ENCODE measurements at places on chromosomes 16 and 17.

- no peak for DNase-seq
Observed at GRCh38 chr17:72927146-72927545, 165.3 kb downstream of the SLC39A11 start.

GRCh38 chr16:87684106-87684677, 81.6 kb downstream of the KLHDC4 start:
- DNase-seq: no peak

GRCh38 chr17:44565866-44566443, 8.7 kb downstream of the FZD2 start:
- no peak for DNase-seq

GRCh38 chr16:25895380-25895779, 203.6 kb downstream of the HS3ST4 start:
- no peak for DNase-seq

- no peak for DNase-seq
Observed at GRCh38 chr16:9177861-9178260, 86.4 kb downstream of the HAPSTR1 start.

DNA sequence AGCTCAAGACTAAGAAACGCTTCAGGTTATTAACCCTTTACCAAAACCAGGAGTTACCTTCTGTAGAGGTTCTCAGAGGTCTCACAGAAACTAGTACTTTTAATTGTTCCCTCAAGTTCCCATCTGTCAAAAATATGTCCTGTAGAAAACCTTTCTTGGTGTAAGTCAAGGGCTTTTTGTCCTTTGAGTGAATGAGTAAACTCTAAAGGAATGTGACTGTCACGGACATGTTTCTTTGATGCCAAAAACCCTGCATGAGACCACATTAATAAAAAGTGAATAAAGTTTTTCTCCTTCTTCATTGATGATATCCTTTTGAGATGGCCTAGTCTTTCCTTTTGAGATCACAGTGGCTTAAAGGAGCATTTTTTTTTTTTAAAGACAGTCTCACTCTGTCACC, 102.9 kb downstream of the NLK start:
- DNase-seq: no peak

GRCh38 chr16:85113913-85114312, 1.6 kb upstream of the CIBAR2 start:
- no peak for DNase-seq

- no peak for DNase-seq
Observed at GRCh38 chr17:63827801-63828221, 348 bp upstream of the FTSJ3 start.

DNA sequence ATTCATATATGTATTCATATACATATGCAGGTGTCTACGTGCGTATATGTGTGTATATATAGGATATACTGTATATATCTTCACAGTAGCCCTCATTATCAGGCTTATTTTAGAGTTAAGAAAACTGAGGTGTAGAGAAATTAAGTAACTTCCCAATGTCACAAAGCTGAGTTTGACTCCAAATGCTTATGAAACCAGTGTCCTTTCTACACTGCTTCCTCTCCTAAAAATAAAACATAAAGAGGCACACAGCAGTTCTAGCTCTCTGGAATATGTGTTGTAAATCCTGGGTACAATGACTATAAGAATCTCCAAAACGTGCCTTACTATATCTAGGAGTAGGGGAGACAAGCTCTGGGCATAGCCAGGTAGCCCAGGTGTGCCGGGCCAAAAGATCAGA, 40.0 kb upstream of the CCL1 start:
- DNase-seq: no peak

DNA sequence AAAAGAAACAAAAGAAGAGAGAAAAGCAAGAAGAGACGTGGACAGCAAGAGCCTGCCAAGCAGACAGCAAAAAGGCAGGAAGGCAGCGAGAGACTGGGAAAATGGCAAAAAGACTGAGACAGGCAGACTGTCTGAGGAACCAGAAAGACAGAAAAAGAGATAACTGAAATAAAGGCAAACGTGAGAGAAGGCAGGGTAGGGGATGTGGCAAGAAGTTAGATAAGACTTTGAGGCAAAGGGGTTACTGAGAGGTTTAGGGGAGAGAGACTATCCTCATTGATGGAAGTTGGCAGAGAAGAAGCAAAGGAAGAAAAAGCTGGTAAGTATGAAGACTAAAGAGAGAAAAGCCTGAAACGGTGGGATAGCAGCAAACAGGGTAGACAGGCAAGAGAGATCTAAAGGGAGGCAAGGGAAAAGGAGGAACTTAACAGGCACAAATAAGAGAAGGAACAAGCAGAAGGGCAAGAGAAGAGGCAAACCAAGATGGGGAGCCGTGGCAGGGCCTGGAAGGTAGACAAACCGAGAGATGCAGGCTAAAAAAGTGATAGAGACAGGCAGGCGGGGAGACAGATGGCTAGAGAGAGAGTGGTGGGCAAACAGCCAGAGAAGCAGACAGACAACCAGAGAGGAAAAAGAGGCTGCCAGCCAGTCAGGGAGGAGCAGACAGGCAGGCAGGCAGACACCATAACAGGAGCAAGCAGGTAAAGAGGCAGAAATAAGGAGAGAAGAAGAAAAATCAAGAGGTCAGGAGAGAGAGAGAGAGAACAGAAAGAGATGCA, 7.1 kb upstream of the CHD3 start:
- DNase-seq: no peak

DNA sequence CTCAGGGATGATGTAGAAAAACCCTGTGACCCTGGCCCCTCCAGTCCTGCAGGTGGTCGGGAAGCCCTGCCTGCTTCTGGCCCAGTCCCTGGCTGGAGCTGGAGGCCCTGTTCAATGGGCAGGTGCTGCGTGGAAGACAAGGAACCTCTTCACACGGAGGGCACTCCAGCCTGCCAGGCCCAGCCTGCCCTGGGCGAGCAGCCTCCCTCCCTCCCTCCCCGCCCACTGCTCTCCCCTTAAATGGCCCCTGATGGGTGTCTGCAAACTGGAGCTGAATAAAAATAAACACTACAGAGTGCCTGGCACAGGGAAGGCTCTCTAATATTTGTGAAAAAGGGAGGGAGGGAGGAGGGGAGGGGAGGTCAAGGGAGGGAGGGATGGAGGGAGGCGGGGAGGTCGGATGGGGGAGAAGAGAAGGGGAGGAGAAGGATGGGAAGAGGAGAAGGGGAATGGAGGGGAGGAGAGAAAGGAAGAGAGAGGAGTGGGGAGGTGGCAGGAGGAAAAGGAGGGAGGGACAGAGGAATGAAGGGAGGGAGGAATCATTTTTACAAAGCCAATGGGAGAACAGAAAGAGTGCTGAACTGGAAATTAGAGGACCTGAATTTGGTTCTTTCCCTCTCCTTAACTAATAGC, 222.8 kb upstream of the TNRC6C start:
- no peak for DNase-seq

DNA sequence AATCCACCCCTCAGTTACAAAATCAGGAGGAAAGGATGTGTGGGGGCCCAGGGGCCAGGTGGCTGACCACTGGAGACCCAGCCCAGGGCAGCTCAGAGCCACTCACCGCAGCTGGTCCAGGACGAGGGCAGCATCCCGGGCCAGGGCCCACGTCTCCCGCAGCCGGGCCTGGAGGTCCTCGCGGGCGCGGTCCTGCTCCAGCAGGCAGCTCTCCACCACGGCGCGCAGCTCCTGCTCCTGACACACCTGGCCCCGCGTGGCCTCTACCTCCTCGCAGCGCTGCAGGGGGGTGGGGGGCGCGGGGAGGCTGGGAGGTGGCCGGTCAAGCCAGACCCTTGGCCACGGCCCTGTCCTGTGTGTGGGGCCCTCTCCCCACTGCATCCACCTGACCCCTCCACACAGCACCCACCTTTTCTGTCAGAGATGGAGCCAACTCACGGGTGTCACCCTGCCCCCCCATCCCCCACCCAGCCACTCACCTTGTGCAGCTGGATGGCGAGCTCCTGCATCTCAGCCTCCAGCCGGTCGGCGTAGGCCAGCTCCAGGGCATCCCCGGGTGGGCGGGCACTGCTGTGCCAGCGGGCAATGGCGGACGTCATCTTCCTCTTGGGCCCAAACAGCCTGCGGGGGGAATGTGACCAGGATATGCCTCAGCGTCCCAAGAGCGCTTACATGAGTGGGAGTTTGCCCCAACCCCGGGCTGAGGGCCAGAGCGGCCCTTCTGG, 5.1 kb downstream of the NUDT16L1 start:
- no peak for DNase-seq

DNA sequence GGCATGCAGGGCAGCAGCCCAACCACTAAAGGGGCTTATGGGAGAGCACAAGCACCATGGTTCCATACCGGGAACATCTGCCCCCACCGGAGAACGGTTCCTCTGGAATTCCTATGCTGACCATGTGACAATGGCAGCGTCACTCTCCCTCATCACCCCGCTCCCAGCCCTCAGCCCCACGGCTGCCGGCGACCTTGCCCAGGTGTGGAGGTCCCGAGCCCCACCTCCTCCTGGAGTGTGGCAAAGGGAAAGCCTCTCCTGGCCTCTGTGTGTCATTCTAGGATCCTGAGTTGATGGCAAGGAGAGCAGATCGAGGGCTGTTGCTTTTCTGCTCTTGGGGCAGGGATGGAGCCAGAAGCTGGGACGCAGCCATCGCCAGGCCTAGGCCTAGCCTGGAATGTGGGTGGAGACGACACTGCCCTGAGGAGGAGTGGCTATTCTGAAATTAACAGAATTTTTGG, 17.8 kb upstream of the RNPS1 start:
- DNase-seq: no peak

GRCh38 chr17:78347453-78347852, 12.4 kb downstream of the SOCS3 start:
- DNase-seq: no peak

GRCh38 chr16:17301184-17301583, 169.6 kb downstream of the XYLT1 start:
- DNase-seq: no peak

DNA sequence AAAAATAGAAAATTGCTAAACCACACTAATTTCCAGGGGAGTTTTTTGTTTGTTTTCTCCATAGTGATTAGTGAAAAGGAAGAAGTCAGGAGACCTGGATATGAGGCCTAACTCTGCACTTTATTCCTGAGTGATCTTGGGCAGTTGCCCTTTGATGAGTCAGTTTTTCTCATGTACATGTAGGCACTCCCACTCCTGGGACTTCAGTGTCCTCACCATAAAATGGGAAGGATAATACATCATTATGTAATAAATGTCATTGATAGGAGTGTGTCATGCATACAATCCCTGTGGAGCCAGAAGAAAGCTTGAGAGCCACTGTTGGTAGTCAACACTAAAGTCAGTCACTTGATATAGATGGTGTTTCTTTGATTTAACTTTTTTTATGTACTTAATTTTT, 32.5 kb downstream of the WIPF2 start:
- DNase-seq: no peak

GRCh38 chr17:70829876-70830275, 660.5 kb downstream of the KCNJ2 start:
- DNase-seq: no peak

DNA sequence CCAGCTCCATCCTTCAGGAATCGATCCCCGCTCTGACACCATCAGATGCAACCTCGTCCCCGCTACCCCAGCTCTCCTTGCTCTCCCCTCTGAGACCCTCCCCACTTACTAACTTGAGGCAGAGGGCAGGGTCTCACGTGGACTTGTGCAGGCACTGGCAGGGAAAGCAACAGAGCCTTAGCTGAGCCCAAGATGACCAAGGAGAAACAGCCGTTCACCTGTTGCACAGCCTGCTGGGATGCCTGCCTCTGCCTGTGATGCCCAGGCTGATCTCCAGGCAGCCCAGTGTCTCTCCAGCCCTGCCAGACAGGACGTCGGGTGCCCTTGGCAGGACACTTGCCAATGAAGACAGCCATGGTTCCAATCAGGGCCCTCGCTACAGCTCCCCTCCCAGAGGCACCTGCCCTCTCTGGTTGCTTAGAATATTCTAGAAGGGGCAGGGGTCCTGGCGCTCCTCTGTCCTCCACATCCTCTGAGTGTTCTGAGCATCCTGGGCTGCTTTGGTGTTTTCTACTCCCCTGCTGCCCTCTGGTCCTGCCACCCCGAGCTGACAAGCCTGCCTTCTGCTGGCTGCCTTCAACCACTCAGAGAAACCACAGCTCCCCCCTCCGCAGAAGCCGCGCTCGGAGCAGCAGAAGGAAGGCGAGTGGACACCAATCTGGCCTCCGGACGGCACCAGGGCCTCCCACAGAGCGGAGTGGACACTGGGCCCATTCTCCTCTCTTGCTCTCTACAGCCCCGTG, 6.7 kb downstream of the CEP295NL start:
- DNase-seq: no peak

DNA sequence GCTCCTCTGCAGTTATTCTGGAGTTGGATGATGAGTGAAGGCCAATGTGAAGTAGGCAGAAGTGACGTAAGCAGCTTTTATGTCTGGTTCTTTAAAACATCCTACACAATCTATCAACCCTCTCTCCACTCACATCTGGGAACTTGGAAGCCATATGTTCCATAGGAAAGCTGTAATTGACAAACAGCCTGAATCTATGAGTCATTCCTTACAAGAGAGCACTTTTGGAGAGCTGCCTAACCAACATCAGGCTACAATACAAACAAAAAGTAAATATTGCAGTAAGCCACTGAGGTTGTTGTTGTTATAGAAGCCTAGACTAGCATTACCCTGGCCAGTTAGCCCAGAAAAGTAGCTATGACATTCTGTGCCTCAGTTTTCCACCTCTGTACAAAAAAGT, 5.9 kb downstream of the CCL7 start:
- DNase-seq: no peak

DNA sequence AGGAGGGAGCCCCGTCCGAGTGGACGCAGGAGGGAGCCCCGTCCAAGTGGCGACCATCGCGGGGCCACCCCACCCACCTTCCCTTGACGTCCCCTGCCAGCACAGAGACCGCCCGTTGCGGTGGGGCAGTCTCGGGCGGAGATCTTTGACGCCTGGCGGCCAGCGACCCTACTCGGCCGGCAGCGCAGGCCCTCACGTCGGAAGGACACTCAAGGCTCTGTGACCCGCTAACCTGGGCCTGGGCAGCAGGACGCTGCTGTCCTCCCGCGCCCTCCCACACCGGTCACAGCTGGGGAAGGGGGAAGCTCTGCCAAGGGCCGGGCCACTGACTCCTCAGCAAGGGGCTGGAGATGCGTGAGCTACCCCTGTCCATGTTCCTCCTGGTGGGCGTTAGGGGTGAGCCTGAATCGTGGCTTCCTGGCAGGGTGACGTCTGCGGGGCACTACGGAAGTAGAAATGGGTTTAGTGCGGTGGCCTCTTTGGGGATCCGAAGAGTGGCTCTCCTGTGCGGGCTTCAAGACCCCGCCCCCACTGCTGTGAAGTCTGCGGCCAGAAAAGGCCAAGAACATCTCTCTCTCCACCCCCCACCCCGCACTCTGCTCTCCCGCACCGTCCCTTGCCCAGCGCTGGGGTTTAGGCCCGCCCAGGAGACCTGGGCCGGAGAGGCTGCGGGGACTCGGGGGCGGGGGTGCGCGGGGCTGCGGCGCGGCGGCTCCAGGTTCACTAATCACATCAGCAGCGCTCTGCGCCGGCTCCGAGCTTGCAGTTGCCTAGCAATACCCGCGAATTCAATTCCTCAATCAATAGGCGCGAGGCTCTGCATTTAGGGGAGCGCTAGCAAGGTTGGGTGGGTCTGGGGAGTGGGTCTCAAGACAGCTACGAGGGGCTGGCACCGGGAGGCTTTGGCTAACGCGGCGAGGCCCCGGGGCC, 5.8 kb downstream of the CBX8 start:
- DNase-seq: no peak

- no peak for DNase-seq
Observed at GRCh38 chr16:79013930-79014660, 586.4 kb downstream of the MAF start.

GRCh38 chr16:16189842-16190241, 33.5 kb downstream of the ABCC6 start:
- DNase-seq: no peak
